GM12891 (cell line): ENCODE measurements at places on chromosomes 7 and 10.

DNA sequence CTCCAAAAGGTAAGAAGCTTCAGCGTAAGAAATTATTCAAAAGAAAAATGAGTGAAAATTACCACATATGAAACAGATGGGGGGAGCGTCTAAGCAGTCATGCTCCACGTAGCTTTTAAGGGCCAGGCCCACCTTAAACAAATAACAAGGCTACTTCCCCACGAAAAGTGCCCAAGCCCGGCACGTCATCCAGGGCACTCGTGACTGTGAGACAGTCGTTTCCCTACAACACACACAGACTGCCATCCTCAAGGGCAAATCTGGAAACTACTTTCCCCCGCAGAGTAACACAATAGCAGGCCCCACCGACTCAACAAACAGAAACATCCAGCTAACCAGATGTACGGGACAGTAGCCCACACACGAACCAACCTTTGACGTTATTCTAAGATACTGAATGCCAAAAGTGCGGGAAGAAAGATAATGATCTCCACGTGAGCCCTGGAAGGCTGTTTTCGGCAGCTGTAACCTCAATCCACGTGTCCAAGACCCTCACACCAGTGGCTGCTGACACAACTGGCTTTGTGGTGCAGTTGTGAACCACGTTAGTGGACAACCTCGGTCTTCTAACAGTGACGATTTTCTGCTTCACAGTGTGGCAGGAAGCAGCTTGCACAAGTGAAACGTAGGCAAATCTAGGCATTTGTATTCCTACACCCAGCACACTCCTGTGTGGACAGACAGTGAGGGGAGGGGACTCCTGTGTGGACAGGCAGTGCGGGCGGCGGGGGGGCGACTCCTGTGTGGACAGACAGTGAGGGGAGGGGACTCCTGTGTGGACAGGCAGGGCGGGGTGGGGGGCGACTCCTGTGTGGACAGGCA lies 251.7 kb downstream of the ZMYND11 start:
- no peak for DNase-seq

GRCh38 chr7:39691821-39692220 lies 68.4 kb downstream of the RALA start:
- no peak for DNase-seq

DNA sequence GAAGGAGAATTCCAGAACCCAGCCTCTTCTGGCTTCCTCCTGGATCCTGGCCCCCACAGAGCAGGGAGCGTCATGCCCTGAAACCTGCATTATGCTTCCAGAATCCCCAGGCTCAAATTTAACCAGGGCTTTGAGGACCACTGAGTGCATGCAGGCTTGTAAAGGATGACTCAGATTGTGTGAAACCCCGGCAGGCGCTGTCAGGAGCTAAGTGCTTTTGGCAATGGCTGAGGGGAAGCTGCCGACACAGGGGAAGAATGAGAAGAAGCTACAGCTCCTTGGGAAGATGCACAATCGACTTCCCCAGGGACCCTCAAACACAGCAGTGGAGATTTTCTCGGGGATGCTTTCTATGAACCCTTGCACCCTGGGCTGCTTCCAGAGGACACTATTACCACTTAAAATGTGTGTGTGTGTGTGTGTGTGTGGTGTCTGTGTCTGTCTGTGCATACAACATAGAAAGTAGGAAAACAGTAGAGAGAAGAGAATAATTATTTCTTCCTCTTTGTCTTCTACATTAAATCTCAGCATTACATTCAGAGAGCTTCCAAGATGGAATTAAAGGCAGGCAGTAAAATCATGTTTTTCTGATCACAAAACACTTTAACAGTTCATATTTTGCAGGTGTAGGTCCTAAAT lies 183.5 kb upstream of the INHBA start:
- DNase-seq = no peak

GRCh38 chr10:80540981-80541750 lies 3.5 kb downstream of the SH2D4B start:
- DNase-seq = no peak

- no peak for DNase-seq
These were observed 64.1 kb upstream of the GNA12 start for GRCh38 chr7:2908103-2908683.

DNA sequence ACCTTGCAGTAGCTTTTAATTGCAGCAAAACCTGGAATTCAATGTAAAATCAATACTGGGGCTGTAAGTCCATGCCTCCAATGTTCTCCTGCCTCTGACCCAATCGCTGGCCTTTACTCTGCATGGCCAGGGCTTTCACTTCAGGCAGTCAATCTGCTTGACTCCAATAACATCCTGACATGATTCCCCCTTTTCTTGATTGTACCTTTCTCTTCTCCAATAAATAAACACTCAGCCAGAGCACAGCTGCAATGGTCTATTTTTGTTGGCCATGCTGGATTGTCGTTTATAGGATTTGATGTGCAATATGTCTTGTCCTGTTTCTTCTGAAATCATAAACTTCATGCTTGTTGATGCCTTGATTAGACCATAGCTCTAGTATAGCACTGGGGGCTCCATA lies 97.8 kb upstream of the COL1A2 start:
- DNase-seq = no peak

GRCh38 chr7:135189961-135190360 lies 19.5 kb upstream of the CYREN start:
- no peak for DNase-seq
